Stimulated activated CD8-positive, alpha-beta memory T cell treated with anti-CD3 and anti-CD28 coated beads, Interleukin-15, amount 100 ng/mL, for 1 hour (primary cell): ENCODE measurements at places on chromosomes 3 and 15.

DNA sequence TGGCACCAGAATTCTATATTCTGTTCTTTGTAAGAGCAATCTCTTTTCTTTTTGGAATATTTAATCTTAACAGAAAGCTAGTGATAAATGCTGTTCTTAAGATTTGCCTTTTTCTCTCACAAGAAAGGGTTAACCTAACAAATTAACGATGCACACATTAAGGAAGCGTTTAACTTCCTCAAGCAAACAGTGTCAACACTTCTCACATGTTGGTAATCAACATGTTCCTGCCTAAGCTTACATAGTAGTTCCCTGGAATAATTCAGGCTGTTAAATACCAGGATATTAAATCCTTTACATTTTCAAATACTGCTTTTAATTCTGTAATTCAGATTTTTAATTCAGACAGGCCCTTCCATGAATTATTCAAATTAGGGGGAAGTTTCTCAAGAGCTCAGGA, 67.4 kb upstream of the RPL35A start:
- DNase-seq = no peak

DNA sequence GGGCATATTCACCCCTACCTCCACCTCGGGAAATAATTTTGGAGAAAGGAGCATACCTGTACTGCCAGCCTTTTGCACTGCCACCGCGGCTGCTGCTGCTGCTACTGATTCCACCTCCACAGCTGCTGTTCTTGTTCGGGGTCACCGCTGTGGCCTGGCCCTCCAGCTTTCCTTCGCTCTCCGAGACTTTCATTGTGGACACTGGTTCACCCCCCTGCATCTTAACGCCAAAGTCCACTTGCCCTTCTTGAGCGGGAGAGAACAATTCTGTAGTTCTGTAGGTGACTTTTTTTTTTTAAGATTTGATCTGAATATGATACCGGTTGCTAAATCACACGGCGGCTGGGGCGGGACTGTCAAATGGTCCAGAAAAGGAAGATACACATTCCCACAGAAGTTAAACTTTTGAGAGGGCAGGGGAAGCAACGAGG, 701 bp downstream of the OSBPL11 start:
- DNase-seq = no peak

DNA sequence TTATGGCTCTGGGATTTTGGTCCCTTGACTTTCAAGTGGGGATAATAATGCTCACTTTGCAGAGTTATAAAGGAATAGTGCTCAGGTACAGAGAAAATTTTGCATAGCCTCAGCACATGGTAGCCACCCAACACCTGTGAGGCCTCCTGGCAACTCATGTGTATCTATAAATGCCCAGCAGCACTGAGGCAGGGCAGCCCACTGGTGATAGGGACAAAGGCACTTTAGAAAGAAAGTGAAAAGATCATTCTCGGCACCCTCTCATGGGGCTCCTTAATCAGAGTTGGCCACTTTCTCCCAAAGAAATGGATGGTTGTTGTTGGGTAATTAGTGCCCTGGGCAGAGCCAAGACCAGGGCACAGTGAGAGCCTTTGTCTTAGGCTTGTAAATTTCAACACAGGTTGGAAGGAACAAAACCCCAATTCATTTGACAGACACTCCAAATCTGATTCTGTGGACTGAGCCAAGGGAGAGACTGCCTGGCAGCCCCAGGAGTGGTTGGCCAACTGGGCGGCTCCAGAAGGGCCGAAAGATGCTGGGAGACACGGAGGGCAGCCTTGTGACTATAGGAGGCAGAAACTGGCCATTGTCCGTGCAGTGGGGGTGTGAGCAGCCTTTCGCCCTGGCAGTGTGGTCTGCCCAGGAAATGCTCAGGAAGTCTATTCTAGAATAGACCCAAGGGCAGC, 213.2 kb upstream of the RGMA start:
- no peak for DNase-seq

- no peak for DNase-seq
Measured at GRCh38 chr3:110101361-110101760, 764.0 kb upstream of the DPPA4 start.

DNA sequence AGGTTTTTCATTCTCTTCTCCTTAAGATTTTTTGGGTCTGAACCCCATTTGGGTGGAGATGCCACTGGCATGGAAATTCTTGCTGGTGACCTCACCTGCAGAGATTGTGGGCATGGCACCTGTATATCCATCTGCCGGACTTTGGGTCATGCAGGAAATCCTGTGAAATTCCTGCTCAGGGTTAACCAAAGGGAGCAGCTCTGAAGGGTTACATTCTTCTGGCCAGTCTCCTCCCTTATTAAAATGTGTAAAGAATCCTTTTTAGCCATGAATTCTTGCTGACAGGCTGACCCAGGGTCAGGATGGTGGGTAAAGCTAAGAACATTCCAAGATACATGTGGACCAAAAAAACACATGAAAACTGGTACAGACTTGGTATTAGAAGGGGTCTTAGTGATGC, 27.4 kb downstream of the ARHGEF26 start:
- DNase-seq = no peak

DNA sequence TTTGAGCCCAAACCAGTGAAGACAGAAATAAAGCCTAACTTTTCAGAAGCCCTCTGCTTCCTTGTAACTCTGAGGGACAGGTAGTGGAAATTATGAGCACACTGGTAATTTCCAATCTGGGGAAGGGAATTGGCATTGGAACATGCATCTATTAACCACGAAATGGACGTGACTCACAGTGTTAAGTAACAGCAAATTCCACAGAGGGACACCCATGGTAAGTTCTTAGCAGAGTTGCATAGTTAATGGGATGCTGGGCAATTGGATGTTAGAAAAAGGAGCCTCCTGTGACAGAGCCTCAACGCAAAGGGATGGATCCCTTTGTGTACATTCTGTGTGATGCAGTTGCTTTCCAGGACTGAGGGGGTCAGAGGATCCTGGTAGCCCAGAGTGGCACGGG, 168.6 kb downstream of the SEMA6D start:
- DNase-seq = no peak

GRCh38 chr3:38522002-38522401, 25.9 kb downstream of the EXOG start:
- no peak for DNase-seq

DNA sequence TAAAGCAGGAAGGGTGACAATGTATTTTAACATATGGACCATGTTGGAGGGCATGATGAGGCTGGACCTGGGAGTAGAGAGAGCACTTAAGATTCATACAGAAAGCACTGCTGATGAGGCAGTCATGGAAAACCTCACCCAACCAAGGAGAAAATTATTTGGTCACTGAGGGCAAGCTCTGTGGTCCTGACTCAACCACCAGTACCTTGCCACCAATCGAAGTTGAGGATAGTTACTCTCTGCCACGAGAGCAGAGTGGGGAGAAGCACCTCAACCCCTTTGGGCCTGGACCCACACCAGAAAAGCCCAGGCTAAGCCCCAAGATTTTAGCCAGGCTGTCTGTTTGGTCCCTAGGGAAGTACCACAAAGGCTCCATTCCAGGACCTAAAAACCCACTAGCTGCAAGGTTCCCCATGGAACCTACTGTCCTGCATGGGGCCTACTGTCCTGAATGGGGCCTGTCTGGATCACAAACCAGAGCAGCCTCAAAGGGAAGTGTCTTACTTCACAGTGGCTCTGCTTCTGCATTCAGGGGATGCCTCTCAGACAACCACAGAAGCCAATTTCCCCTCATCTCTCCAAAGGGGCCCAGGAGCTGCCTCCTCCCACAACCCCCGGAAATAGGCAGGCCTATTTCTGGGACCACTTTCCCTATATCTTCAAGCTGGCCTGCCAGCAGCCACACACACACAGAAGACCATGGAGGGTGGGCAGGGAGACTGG, 4.2 kb downstream of the CCDC71 start:
- no peak for DNase-seq

DNA sequence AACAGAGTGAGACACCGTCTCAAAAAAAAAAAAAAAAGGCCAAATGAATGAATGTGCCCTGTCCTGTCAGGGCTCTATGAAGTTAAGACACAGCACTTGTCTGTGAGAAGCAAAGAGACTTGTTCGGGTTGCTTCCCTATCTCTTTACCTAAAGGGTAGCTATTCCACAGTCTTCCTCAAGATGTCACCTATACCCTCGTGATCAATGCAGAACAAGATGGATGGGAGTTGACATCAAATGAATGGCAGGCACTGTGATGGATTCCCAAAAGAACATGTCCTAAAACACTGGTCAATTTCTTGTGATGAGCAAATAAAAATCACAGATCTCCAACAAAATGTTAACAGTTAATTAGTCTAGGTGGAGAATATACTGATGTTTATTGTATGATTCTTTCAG, 9.5 kb downstream of the TADA3 start:
- DNase-seq = no peak

GRCh38 chr3:186267758-186268157, 94.3 kb downstream of the DGKG start:
- no peak for DNase-seq

DNA sequence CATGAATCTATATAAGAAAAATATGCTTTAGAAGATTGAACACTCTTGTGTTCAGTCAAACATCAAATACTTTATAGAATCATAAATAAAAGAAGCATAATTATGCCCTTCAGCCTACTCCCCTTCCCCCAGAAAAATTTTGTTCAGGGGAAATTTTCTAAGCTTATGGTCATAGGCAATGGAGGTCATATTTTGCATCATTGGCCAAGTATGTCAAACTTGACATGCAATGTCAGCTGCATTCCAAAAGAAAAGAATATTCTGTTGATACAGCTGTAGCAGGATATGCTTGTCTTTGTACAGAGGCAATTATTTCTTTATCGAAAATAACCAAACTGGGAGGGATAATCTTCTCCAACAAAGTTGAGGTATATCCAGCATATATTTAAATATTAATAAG, 328.2 kb downstream of the ZIC1 start:
- DNase-seq = no peak

DNA sequence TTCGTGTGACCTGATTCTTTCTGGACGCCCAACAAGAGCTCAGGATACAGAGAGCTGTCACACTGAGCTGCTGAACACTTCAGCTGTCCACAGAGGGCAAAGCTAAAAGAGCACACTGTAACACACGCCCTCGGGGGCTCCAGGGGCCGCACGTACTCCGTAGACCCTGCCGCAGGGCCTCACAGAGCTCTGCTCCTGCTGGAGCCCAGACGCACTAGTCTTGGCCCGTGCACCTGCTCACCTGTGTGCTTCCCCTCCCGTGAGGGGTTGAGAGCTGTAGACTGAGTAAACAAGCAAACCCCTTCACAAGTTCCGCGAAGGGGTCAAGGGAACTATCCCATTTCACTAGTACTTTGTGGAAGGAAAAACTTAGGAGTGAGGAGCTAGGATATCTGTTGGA, 30.7 kb upstream of the TUSC7 start:
- DNase-seq = no peak

DNA sequence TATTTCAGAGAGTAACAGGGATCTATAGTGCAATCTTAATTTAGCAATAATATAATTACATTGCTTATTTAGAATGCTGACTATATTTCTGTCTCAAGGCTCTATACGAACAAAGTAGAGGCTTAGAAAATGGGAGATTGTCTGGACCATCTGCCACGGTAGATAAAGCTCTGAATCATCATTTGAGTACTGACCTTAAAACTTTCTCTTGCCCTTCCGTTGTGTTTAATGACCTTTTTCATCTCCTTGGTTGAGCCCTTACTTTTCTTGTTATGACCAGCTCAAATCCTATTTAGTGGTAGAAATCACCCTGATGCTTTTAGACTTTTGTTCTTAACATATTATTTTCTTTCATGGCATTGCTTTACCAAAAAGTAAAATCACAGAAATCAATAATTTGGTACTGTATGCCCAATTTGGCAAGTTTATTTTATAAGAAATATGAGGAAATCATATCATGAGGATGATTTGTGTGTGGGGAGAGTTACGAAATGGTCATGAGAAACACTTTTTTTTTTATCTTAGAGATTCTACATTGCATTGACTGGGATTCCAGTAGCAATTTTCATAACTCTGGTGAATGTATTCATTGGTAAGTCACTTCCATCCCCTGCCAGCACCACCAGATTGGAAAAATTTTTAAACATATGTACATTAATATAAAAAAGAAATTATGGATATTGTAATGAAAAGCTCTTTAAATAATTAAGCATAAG, 11.0 kb downstream of the NDUFB5 start:
- DNase-seq = no peak

DNA sequence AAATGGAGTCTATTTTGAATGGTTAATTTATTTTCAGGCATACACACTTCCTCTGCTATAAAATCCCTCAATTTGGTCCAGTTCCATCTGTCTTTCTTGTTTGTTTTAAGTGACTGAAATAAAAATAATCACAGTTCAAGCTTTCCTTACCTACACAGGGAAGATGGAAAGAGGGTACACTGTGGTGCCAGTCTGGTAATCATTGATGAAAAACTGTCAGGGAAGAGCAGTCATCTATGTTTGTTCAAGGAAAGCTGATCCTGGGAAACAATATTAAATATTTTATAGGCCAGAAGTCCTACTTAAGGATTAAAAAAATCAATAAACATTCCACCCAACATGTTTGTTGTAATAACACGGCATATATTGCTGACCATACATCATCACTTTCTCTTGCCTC, 115.2 kb upstream of the KCNMB2 start:
- no peak for DNase-seq

DNA sequence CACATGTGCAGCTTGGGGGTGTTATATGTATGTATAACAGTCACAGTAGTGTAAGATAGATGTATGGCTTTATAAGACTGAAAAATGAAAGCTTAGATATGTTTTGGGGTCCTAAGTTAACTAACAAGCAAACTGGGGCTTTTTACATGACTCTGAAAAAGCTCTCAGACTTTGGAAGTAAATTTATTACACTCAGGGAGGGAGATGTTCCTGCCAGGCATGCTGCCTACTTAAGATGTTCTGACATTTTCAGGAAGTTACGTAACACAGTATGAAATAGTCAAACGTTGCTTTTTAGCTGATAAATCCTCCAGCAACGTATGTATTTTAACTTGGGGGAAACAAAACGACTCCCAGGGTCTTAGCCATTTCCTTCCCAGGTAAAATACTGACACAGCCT, 1.7 kb upstream of the IFT57 start:
- DNase-seq = no peak

DNA sequence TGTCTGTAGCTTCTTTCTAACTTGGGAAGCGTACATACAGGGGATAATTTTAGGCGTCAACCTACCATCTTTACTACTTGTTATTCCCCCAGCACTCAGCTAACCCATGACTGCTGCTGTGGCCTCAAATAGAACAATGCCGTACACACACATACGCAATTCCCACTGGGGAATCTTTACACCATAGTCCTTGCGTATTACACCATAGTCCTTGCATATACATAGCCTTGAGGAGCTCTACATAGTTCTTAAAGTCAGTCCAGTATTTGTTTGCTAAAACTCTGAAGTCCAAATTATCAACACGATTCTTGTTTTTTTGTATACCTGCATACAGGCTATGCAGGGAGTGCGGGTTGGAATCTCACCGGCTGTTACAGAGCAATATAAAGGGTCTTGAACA, 67.2 kb downstream of the CGNL1 start:
- DNase-seq = no peak

- DNase-seq = no peak
Measured at GRCh38 chr3:112411425-112411824, 78.5 kb downstream of the CD200 start.

DNA sequence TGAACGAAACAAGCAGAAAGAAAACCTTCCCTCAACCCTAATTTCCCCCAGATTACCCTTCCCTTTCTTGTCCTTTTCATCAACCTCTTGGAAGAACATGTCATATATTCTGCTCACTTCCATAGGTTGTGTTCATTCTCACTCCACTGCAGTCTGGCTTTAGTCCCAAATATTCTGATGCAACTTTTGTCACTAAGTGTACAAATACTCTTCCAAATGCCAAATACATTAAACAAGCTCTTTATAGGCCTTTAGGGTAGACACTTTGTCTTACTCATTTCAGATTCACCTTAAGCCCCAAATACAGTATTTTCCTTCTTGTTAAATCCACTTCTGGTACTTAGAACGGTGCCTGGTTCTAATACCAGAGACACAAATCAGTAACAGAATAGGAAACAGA, 406.5 kb upstream of the CDIN1 start:
- no peak for DNase-seq
